ENCODE measurements at places on chromosomes 7 and 10. TPM values are rescaled to one million over a fixed set of nuclear protein-coding genes. Genes with fewer than 3 reads are reported as not detected.
A peak's percentile ranks its signal among the peaks of the same experiment; 100 is the strongest.

DNA sequence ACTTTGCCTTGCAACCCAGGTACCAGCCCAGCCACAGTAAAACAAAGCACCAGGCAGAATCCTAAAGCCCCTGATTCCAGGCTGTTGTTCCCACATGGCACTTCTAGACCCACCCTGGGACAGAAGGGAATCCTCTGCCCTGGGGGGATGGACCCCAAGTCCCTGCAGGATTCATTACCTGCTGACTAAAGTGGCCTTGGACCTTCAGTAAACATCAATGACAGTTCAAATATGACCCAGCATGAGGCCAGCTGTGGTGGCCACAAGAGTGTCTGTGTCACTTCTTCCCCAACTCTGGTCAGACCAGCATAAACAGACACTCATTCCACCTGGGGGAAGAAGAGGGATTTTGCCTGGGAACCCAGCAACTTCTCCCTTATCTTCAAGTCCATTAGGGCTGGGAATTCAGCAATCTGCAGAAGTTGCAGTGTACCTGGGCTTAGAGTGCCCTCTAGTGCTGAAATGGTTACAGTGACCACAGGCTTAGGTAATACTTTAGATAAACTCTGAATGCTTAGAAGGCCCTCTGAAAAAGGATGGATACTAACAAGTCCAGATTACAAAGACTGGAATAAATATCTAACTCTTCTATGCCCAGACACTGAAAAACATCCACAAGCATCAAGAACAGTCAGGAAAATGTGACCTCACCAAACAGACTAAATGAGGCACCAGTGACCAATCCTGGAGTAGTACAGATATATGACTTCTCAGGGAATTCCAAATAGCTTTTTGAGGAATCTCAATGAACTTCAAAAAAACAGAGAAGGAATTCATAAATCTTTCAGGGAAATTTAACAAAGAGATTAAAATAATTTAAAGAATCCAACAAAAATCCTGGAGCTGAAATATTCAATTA is 108.5 kb upstream of the TMEM168 start:
- peak; percentile 86 for DNase-seq

The SAP25 gene
- total RNA-seq: not detected

The IL6 gene
- 3.8 TPM for total RNA-seq

The IFIT1B gene
- total RNA-seq: not detected

DNA sequence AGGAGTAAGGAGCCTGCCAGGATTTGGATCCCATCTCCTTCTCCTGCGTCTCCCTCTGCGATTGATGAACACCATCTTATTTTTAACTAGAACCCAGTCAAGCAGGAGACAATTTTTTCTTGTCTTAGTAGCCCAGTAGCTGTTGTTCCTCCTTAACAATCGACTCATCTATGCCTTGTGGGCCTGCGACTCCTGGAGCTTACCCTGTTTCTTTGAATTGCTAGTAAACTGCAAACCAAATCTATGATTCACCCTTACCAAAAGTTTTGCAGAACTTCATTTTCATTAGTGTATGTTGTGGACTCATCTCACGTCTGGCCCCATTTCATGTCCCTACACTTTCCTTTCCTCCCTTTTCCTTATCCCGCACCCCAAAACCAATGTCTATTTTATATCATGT is 37.7 kb downstream of the TRIL start:
- no peak for DNase-seq

GRCh38 chr10:28190196-28190595 is 112.7 kb downstream of the MPP7 start:
- no peak for DNase-seq

DNA sequence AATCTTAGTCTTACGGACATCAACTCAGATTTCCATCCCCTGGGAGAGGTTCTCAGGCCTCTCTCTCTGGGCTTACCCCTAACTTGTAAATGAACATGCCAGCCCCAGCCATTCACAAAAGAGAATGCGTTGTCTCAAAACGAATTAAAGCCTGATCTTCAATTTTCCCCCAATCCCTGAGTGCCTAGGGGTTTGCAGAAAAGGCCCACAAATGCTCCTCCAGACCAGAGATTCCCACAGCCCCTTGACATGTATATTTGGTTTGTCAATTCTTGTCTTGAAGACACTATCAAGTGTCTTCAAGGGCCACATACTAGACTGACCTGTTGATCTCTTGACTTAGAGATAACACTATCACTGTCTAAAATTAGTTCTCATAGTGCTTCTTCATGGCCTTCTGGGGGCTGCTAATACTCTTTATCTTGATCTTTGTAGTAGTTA is 11.9 kb upstream of the HOXA13 start:
- no peak for DNase-seq

DNA sequence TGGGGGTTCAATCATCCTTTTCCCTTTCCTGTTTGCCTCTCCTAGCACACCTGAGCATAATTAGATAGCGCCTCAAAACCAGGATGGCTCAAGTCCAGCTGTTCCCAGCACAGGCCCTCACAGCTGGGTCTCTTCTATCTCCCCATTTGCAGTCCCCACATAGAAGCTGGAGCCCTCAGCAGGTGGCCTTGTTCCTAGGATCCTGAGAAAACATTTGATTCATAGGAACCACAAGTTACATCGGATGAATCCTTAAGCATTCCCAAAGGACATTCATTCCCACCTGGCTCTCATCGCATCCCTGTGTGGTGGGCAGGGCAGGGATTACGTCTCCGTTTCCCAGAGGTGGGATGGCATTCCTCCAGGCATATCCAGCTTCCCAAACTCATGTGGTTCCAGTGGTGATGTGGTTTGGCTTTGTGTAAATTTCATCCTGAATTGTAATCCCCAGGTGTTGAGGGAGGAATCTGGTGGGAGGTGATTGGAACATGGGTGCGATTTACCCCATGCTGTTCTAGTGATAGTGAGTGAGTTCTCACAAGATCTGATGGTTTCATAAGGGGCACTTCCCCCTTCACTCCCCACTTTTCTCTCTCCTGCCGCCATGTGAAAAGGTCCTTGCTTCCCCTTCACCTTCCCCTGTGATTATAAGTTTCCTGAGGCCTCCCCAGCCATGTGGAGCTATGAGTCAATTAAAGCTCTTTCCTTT is 49.8 kb upstream of the LEP start:
- no peak for DNase-seq

The SFTPD gene
- not detected for total RNA-seq
